ENCODE measurements at places on chromosomes 7 and 10. TPM values are rescaled to one million over a fixed set of nuclear protein-coding genes. Genes with fewer than 3 reads are reported as not detected.

DNA sequence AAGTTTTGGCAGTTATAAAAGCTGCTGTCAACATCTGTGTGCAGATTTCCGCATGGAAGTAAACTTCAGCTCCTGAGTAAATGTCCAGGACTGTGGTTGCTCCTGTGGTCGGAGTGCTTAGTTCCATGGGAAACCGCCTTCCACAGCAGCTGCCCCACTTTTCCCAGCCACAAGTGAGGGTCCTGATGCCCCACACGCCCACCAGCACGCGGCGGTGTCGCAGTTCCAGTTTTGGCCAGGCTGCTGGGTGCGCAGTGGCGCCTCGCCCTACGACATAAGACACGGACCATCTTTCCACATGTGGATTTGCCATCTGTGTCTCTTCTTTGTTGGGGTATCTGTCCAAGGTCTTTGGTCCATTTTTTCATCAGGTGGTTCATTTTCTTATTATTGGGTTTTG, 167.1 kb downstream of the DIP2C start:
- no peak for DNase-seq

- DNase-seq: no peak
These were observed 35.1 kb downstream of the RHOBTB1 start for GRCh38 chr10:60908896-60909295.

DNA sequence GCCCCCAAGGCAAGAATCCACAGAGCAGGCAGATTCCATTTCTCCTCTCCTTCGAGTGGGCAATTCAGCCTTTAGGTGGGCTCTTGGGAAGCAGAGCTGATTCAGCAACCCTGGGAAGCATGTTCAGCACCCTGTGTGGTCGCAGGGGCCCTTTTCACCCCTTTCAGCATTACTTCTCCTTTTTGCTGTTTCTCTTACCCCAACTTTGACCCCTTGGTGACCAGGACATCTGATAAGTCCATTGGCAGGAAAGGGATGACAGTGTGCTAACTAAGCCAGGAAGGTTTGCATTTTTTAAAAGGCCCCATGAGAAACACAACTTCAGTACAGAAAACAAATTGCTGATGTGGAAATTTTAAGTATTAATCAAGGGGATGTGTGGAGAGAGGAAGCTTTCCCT, 283.7 kb upstream of the NRP1 start:
- DNase-seq: no peak

The HOXA11 gene
- polyA plus RNA-seq: 0.18 TPM

The DLX6 gene
- polyA plus RNA-seq: 0.05 TPM

DNA sequence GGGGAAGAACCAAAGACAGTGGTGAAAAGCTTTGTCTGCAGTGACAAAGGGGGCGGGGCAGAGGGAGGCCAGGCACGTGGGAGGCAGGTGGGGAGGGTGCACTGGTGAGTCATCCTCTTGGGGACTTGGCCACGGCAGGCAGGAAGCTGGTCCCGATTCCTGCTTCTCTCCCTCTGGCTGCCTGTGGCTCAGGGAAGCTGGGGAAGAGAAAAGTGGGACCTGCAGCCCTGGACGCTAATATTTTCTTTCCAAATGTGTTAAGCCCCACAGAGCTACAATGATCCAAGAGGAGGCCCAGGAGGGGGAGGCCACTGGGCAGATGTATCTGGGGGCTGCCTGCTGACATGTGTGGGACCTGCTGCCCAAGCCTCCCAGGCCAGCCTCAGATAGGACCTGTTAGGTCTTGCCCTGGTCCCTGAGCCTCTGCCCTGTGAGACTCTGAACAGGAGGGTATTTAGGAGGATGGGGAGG, 231.8 kb downstream of the KCNMA1 start:
- DNase-seq: no peak

DNA sequence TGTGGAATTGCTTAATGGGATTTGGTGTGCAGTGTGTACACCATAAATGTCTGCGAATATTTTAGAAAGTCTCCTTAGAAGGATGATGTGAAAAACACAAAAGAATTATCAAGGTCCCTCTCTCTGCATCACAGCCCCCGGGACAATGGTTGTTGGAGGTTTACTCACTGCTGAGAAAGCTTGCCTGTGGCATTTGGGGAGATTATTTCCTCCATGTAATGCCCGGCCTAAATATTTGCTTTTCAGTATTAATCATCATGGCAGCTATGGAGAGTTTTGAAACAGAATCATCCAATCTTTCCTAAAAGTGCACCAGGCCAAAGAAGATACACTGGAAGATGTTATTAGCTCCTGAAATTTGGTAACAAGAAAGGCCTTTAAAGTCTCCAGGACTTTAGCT, 113.8 kb upstream of the ADCY1 start:
- DNase-seq: no peak

DNA sequence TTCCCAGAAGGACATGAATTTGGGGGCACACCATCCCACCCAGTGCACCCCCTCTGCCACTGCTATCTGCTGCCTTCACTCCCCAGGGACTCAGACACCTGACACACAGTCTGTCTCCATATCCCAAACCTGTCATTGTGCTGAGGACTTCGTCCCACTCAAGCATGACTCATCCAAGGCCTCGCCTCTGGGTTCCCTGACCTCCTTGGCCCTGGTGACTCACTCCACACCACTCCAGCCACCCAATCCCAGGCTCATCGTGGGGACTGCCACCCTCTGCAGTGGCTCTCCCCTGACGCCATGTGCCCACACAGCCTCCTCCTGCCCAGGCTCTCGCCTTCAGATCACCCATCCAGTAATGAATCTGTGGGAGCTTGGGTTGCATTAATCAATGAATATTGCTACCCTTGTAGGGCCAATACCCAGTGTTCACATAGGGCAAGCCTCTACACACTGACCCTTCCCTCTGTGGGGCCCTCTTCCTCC, 6.6 kb upstream of the INSIG1 start:
- DNase-seq: no peak

The KCNMA1 gene
- 6.3 TPM for polyA plus RNA-seq

The CACNB2 gene
- 0.15 TPM for polyA plus RNA-seq

DNA sequence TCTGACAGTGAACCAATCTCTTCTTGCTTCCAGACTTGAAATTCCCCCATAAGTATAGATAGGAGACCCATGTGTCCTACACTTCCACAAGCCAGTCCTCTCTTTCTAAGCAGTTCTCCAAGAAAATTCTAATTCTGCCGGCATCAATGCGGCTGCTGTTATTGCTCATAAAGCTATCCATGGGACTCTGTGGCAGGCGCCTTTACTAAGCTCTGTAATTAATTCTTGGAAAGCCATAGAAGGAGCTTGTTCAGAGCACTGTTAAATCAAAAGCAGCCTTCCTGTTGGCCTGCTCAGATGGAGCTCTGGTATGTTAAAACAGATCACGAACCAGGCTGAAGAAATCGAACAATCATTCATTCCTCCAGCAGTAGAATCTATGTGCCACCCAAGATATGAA, 244.3 kb upstream of the NFE2L3 start:
- DNase-seq: no peak

DNA sequence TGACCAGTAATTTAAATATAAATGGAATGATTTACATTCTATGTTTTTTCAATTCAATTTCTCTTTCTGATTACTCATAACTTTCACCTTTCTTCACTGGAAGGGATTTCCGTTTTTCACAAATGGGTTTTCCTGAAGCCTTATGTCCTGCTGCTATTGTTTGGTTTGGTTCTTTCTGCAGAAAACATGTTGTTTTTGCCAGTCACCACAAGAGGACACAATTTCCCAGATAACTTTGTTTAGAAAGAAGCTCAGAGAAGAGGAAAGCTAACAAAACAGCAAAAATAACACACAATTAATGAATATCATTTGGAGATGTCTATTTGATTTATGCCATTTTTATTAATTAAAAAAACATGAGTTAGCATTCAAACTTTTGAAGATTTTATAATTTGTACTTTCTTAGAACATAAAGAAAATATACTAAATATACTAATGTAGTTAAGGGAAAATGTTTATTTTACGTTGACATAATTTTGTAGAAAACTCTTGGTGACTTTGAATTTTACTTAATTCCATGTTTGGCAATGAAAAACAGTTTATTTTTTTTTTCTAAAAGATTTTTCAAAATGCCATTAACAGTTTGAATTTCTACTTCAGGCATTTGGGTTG, 4.6 kb upstream of the TWIST1 start:
- DNase-seq: no peak

The FGF8 gene
- not detected for polyA plus RNA-seq

- no peak for DNase-seq
These were observed 39.6 kb downstream of the CLEC2L start for GRCh38 chr7:139562961-139563565.

GRCh38 chr7:105890290-105890997, 14.0 kb upstream of the ATXN7L1 start:
- DNase-seq: no peak

DNA sequence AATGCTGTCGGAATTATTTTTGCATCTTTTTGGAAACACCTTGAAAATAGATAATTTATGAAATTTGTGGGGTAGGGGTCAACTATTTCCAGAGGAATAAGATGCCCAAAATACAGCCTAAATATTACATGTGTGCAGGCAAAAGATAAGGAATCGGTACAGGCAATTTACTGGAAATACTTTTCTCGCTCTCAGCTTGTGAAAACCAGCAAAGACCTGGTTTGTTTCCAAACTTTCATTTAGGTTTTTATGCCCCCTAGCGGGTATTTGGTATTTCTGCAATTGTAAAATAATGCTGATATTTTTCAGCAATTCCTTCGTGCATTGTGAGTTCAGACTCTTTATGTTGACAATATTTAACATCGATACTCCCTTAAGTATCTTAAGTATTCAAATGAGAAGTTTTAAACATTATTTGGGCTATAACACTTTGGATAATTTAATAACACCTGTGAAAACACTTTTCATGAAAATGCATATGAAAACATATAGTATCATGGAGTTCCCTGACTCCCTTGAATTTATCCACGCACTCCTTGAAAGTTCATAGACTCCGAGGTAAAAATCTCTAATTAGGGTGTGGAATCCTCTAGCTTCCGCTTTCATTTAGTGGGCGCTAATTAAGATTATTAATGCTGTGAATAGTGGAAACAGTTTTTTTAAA, 132.4 kb downstream of the TSPAN12 start:
- DNase-seq: no peak

DNA sequence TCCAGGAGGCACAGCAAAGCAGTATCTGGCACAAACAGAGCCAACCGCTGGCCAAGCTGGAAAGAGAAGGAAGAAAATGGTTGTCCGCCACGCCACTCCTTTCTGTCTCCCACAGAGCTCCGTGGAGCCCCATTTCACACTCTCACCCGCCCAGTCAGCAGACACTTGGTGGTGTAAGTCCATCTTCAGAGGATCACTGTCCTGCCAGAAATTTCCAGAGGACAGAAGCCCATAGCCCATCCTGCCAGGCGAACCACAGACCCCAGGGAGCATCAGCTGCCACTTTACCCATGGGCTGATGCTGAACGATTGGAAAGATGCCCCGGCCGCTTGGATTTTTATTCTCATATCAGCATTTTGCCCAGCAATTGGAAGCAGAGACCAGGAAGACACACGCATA, 144.7 kb upstream of the LYZL2 start:
- DNase-seq: no peak

The OR6V1 gene
- not detected for polyA plus RNA-seq

DNA sequence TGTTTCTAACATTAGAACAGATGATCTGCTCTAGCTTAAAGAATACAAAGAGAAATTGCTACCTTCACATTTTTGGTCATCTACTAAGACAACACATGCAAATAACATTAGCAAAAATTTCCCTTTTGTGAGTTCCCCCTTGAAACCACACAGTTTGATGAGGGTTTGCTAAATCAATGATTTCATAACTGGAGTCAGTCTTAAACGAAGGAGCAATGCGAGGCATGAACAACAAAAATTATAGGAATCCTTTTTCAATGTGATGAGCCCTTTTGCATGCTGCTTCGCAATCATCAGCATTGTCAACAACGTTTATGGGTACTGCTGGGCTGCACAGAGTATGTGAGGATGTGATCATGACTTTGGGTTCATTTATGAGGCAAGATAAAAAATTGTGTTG, 286.4 kb downstream of the C7orf25 start:
- DNase-seq: no peak

- no peak for DNase-seq
These were observed 63.6 kb downstream of the GPR37 start for GRCh38 chr7:124701955-124702354.

GRCh38 chr10:44264244-44264643, 120.7 kb downstream of the CXCL12 start:
- no peak for DNase-seq

DNA sequence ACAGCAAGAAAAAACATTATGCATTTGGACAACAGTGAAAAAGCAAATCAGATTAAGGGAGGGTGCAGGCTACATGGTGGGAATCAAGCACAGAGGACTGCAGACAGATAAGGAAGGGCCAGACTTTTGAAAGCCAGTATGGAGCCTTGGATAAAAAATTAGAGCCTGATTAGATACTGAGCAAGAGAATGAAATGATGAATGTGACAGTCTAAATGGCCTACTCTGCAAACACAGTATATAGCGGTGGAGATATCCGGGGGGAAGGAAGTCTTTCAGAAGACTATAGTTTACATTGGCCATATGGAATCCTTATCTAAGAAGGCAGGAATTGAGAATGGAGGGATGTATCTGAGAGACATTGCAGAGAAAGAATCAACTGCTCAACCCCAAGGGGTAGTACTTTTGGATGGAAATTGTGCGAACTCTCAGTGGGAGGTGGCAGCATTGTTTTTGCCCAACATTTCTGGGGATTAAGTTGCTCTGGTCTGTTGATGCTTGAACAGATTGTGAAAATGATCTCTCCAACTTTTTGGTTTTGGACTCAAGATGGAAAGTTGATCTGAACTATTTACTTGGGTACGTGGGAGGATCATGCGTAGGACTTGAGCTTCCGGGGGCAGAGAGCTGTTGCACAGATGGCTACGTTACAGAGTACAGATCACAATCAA, 39.4 kb upstream of the CHCHD3 start:
- DNase-seq: no peak

- DNase-seq: no peak
These were observed 164.3 kb downstream of the BAMBI start for GRCh38 chr10:28841625-28842024.

DNA sequence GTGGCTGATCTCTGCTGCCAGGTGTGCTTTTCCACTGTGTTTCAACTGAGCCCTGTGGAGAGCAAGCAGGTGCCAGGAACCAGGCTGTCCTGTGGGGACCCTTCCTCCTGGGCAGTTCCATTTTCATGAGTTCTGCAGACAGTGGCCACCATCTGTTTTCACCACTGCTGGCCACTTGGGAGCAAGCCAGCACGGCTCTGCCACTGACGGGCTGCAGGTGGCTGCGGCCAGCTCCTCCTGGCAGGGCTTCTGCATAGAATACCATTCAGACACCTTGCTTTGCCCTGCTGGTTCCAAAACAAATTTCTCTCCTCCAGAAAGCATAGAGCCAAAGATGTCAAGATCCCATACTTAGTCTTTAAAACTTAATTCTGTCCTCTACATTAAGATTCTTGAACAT, 48.3 kb downstream of the LANCL2 start:
- no peak for DNase-seq
